ENCODE measurements at places on chromosomes 1 and 21. TPM values are rescaled to one million over a fixed set of nuclear protein-coding genes. Genes with fewer than 3 reads are reported as not detected.

NFASC gene
- total RNA-seq = 0.13 TPM

MAP3K6 gene
- 5.0 TPM for total RNA-seq

TMPRSS3 gene
- total RNA-seq = 31.2 TPM

CD48 gene
- 307 TPM for total RNA-seq
